ENCODE measurements at places on chromosomes 4 and X.

- no peak for DNase-seq
Measured at GRCh38 chrX:38732866-38733265, 68.4 kb upstream of the MID1IP1 start.

- no peak for DNase-seq
Measured at GRCh38 chr4:31791666-31792065, 1071.5 kb downstream of the PCDH7 start.

DNA sequence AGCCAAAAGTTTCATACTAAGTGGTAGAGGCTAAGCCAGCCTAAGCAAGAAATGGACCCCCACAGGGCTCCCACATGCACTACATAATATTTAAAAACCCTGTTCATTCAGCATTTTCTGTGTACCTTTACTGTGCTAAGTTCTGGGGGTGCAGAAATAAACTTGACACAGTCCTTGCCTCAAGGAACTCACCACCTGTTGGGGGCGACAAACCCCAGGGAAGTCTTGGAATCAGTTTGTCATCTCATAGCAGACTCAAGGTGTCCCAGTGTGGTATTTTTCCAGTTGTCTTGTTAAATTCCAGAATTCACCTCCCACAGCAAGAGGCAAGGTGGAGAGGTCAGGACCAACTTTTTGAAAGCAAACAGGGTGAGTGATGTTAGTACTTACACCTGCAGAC lies 43.1 kb downstream of the ATG4A start:
- DNase-seq: no peak

GRCh38 chrX:14529290-14529989 lies at the start of gene GLRA2:
GLRA2 (plus strand) TSS chrX:14529536; CDS start chrX:14530058, 522 bp downstream.
- DNase-seq: no peak

All from T-helper 17 cell (primary cell).